ENCODE measurements at places on chromosomes 11 and 22.
A peak's percentile ranks its signal among the peaks of the same experiment; 100 is the strongest.

GRCh38 chr11:131246663-131247062 lies 123.8 kb upstream of the NTM start:
- DNase-seq: peak; percentile 15

DNA sequence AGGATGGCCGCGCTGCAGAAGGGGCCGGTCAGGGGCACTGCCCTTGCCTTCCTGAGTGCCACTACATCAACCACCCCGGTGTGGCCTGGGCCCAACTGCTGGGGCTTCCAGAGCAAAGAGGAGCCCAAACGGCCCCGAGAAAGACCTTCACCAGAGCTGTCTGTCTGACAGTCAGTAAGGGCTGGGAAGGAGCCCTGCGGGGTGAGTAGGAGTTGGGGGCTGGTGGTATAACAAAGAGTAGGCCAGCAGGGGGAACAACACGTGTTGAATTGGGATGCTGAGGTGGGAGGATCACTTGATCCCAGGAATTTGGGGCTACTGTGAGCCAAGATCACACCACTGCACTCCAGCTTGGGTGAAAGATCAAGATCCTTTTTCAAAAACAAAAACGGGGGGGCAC lies 3.9 kb downstream of the GSTT4 start:
- DNase-seq: no peak

DNA sequence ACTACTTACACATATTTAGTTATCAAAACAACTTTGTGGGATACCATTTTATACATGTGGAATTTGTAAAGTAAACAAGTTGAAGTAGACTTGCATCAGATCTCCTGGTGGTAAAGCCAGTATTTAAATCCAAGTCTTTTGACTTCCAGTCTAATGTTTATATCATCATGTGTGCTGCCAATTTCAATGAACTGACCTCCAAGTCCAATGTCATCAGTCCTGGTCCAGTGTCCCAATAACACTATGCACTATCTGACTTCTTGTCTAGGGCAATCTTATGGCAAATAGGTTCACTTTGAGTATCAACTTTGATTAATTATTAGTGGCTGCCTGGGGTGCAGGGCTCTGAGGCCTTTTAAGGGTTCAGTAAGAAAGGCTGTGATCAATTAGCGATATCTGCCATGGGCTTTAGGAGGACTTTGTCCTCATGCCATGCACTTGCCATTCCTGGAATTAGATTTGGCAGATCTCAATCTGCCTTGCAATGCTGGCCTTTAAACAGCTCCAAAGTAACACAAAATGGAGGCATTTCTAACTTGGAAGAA lies 9.6 kb upstream of the PTS start:
- DNase-seq: no peak

GRCh38 chr22:39656495-39657490 lies 86.2 kb downstream of the CACNA1I start:
- DNase-seq: no peak

- no peak for DNase-seq
These were observed 226.1 kb downstream of the BLID start for GRCh38 chr11:121889931-121890330.

- peak; percentile 40 for DNase-seq
These were observed 428 bp downstream of the SCN3B start for GRCh38 chr11:123653827-123654565.

DNA sequence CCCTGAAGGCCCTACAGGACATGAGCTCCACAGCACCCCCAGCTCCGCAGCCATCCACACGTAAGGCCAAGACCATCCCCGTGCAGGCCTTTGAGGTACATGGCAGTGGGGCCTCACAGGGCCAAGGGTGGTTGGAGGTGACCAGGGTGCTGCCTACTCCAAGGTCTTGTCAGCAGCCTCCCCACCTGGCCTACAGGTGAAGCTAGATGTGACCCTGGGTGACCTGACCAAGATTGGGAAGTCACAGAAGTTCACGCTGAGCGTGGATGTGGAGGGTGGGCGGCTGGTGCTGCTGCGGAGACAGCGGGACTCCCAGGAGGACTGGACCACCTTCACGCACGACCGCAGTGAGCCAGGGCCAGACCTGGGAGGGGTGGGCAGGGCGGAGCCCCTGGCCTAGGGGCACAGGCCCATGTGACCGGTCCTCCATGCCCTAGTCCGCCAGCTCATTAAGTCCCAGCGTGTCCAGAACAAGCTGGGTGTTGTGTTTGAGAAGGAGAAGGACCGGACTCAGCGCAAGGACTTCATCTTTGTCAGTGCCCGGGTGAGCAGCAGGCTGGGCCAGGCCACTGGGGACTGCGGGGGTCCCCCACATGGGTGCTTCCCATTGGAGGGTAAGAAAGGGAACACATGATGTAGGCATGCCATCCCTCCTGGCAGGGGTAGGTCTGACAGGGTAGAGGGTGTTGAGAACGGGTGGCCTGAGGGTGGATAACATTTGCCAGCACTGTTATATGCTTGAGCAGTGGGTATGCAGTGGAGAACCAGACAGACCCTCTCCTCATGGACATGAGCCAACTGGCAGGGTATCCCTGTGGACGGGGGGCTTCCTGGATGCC lies 5.6 kb downstream of the INPPL1 start:
- DNase-seq: no peak

- DNase-seq: no peak
These were observed 180.8 kb upstream of the CCDC179 start for GRCh38 chr11:23041001-23041503.

DNA sequence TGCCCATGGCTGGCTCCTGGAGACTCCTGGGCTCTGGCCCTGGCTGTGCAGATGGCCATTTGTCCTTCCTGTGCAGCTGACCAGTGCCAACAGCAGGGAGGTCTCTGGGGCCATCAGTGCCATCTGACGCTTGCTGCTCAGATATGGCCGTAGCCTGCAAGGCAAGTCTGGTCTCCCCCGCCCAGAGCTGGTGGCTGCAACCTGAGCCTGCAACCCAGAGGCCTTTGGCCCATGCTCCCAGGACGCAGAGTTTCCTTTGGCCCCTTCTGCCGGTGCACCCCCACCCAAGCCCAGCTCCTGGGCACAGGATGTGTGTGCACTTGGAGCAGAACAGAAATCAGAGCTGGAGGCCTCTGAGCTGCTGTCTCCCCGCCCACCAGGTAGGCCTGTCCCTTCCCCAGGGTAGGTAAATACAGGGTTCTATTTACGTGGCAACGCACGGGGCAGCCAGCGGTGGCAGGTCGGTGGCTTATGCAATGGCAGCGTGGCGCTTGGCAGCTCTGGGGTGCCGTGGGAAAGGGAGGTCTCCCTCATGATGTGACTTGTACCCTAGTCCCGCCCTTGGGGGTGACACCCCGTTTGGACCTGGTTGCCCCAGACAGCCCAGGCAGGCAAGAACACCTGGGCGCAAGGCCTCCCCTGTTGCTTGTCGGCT lies 21.0 kb upstream of the MYEOV start:
- DNase-seq: no peak

GRCh38 chr11:17735818-17736578 lies 1.4 kb downstream of the KCNC1 start:
- no peak for DNase-seq

GRCh38 chr11:64186492-64187165 lies 658 bp downstream of the STIP1 start:
- peak; percentile 49 for DNase-seq

DNA sequence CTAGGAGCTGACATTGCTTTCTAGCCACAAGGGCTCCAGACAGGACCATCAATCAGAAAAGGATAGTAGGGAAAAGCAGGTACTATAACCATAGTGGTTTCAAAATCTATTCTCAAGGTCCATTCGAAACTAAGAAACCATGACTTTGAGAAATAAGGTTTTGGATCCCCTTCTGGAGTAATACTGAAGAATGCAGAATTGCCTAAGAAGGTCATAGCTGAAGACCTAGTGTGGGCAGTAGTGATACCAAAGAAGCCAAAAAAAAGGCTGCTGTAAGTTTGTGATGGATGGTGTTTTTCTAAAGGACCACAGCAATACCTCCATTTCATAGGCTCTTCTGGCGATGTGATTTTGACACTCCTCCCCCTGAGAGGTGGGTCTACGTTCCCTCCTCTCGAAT lies 163.1 kb downstream of the MAML2 start:
- DNase-seq: no peak

GRCh38 chr11:80724366-80724765 lies 1283.5 kb upstream of the TENM4 start:
- DNase-seq: no peak

- DNase-seq: peak; percentile 82
These were observed at the start of gene UPK3A for GRCh38 chr22:45284705-45285262. UPK3A (plus strand) TSS chr22:45284949; CDS start chr22:45285014, 65 bp downstream.

- DNase-seq: no peak
These were observed 904.4 kb downstream of the BRD1 start for GRCh38 chr22:48923165-48923865.

DNA sequence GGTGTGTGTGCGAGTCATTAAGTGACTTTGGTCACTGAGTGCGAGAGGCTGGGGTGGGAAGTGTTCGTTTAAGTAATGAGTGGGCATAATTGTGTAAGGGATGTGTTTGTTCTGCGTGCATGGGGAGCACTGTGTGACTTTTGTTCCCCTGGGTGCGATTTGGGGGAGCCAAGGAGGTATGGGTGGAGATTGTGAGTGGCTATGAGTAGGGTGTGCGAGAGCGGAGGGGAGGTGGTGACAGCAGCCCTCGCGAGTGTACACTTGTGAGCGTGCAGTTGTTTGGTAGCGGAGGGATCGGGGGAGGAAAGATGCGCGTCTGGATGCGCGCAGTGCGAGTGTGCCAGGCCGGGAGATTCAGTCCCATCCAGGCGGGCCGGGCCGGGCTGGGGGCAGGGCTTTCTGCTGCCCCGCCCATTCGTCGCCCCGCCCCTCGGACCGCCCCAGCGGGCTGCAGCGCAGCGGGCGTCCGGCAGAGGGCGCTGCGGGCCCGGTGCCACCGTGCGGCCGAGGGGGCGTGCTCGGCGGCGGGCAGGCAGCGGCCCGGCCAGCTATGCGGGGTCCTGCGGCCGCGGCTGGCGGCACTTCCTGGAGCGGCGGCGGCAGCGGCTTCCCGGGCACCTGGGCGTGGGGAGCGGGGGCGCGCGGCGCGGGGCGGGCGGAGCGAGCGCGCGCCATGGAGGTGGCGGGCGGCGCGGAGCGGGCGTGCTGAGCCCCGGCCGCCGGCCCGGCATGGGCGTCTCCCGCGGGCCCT lies at the start of gene DGKZ:
Gene DGKZ, plus strand, starts transcription at position 578 of the 751 bp plus-strand sequence. CDS start 197 bp downstream, outside the sequence.
- DNase-seq: peak; percentile 97

GRCh38 chr22:46734830-46735453 lies 3.1 kb downstream of the CERK start:
- no peak for DNase-seq

- DNase-seq: no peak
These were observed 25.9 kb upstream of the PDE2A start for GRCh38 chr11:72700146-72700545.

GRCh38 chr11:66150140-66150539 lies 80.1 kb downstream of the PACS1 start:
- DNase-seq: no peak

- peak; percentile 45 for DNase-seq
These were observed 363.9 kb downstream of the TBC1D22A start for GRCh38 chr22:47126344-47126811.

DNA sequence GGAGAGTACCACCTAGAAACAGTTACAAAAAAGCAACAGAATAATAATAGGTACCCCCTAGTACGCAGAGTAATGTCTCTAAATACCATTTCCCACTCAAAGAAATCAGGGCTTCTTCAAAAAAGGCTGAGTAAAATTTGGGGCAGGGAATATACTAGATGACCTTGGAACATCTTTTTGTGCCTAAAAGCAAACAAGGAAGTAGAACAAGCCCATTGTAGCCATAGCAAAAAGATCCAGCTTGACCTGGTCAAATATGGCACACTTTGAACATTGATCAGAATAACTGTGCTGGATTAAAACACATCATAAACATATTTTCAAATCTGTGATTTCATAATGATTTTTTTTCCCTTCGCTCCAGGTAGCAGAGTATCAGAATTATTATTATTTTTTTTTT lies 91.5 kb downstream of the YAP1 start:
- no peak for DNase-seq

- DNase-seq: no peak
These were observed 666.6 kb downstream of the LUZP2 start for GRCh38 chr11:25163421-25163820.

- DNase-seq: no peak
These were observed 14.9 kb upstream of the ADA2 start for GRCh38 chr22:17234144-17234623.

DNA sequence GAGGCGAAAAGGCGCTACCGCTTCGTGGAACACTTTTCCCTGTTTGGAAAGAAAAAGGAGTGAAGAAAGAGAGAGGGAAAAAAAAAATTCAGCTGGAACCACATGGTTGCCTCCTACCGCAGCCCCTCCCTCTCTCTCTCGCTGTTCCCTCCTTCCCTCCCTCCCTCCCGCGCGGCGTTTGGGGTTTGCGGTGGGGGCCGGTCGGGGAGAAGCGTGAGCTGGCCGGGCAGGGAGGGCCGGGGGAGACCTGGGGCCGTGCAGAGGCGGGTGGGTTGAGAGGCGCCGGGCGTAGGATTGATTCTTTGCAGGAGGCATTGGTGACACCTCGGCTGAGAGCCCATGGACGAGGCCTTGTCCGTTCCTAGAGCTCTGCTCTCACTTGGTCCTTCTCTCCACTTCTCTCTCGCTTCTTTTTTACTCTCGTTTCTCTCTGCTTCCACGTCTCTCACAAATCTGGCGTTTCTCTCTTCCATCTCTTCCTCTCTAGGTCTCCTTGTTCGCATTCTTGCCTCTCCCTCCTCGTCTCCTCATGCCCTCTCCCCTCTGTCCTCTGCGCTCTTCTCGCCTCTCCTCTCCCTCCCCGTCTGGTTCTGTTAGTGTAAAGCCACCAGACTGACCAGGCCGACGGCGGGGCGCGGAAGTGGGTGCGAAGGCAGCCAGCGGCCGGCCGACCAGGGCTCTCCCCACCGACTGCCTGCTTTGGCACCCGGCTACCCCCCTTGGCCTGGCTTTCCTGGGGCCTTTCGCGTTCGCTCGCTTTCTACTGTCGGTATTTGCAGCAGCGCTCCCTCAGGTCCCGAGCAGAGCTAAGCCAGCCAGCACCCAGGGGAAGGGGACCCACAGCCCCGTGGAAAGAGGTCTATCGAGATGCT lies at the start of gene CLMP:
Gene CLMP, minus strand, starts transcription at position 61 of the 872 bp plus-strand sequence. CDS start 308 bp downstream, outside the sequence.
- DNase-seq: no peak

- no peak for DNase-seq
These were observed 1.4 kb upstream of the PRSS23 start for GRCh38 chr11:86798988-86799387.

DNA sequence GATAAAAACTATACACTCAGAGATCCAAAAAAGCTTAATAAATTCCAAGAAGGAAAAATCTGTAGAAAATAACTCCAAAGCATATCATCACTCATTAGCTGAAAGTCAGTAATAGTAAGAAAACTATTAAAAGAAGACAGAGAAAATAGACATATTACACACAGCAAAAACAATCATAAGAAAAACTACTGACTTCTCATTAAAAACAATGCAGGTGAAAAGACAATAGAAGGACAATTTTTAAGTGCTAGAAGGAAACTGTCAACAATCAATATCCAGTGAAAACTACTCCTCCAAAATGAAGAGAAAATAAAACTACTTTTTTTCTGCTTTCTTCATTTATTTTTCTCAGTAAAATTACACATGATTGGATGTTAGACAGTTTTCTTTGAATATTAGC lies 56.5 kb downstream of the BLID start:
- DNase-seq: no peak
